Stimulated activated naive CD8-positive, alpha-beta T cell treated with anti-CD3 and anti-CD28 coated beads, Interleukin-15, Interleukin-2, amounts not matched to agents 100 U/mL and 50 U/mL, for 24 hours (primary cell): ENCODE measurements at places on chromosomes 11 and 22.

DNA sequence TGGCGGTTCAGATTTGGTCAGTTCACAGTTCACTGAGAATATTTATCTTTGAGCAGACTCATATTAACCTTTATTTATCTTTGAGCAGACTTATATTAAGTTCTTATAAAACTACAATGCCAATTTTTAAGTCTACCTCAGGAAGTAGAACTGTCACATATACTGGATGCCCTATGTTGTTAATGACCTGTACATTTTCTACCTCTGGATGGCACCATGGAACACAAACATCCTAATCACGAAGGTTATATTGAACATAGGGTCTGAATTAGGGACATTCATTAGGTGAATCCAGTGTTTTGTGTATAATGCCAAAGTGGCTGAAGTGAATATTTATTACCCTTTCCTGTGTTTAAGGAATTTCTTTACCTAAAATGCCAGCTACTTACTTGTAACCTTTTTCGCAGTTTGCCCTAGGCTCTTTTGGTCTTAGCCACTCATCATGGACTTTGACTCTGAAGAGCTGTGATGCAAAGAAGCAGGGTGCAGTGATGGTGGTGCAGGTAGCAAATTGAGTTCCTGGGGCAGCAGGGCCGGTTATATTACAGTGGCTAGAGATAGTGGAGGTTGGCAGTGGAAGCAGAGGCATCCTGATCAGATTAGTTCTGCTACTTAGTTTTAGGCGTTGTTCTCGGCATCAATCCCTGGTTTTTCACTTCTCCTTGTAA lies 71.8 kb downstream of the STIM1 start:
- no peak for DNase-seq

GRCh38 chr11:83736684-83737083 lies 450.5 kb upstream of the CCDC90B start:
- DNase-seq = no peak

- DNase-seq = no peak
Measured at GRCh38 chr11:65334696-65335295, 1.1 kb downstream of the DPF2 start.

DNA sequence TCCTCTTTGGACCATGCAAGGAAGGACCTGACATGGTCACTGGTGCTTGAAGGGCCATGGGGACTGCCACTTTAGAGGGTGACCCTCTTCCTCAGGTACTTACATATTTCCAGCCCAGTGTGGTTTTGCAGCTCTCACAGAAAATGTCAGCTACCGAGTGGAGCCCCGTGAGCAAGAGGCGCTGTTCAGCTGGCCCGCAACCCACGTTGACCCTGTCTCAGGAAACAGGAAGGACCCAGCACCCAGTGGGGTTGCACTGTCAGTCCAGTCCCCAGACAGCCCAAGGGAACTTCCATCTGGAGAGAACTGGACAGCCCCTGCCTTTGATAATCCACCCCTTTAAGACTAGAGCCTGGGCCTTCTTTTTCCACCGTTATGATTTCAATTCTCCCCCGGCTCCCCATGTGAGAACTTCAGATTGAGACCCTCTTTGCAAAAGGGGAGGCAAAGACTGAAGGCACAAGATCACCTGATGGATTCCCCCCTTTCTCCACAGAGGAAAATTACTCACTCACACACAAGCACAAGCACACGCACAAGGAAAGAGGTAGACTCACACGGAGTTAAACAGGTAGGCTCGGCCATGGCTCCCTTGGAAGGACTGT lies 3.4 kb downstream of the YPEL4 start:
- DNase-seq = no peak

DNA sequence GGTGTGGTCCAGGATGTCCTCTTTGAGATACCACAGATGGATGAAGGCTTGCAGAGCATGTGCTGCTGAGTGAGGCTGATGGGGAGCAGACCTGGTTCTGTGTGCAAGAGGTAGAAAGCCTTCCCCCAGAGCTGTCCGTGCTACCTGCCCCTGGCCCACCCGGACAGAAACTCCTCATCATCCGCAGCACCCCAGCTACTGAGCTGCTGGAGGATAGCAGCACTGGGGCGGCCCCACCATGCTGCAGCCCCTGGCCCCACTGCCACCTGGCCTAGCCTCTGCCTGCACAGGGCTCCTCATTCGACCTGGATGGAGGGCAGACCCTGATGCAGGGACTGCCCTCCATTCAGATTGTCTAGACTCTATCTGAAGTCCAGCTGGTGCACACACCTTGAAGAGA lies 50.5 kb downstream of the NCAPD3 start:
- no peak for DNase-seq

- no peak for DNase-seq
Measured at GRCh38 chr11:40094954-40095353, 1364.5 kb downstream of the LRRC4C start.

GRCh38 chr11:28969832-28970231 lies 861.6 kb downstream of the METTL15 start:
- no peak for DNase-seq

DNA sequence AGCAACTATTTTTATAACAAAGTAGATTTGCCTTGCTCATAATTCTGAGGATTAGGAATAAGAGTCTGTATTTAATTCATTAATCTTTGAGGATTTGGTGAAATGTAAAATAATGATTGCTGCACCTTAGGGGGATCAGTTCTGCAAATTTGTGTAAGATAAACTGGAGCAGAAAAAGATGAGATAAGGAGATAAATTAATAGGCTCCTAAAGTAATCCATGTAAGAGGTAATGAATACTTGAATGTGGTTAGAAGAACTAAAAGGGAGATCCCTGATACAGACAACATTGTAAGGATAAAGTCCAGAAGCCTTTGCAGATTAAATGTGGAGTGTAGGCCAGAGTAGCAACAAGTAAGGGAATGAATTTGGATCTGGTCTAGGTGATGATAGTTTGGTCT lies 45.6 kb downstream of the PDHX start:
- no peak for DNase-seq

DNA sequence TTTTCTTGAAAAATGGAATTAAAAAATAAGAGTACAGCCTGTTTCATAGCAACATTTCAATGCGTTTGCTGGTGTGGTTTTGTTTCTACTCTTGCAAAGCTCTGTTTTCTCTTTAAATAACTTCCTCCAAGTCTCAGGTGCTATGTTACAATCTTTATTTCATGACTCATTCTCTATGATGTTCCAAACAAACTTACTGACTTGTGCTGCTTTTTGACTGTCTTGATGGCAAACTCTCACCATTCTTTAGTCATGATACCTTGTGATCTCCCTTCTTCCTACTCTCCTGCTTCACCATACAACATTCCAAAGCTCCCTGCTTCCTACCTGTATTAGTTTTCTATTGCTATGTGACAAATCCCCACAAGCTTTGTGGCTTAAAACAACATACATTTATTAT lies 166.1 kb downstream of the C11orf91 start:
- no peak for DNase-seq

GRCh38 chr11:90135016-90135415 lies 553 bp downstream of the NAALAD2 start:
- no peak for DNase-seq

- no peak for DNase-seq
Measured at GRCh38 chr11:113562576-113562975, 87.4 kb upstream of the DRD2 start.
